ENCODE measurements at places on chromosomes 2 and 18. TPM values are rescaled to one million over a fixed set of nuclear protein-coding genes. Genes with fewer than 3 reads are reported as not detected.

Gene VSNL1
- 1.3 TPM for total RNA-seq

Gene UGT1A4
- 0.12 TPM for total RNA-seq

- H3K27ac ChIP-seq, result peak overlapping the region; percentile 96
- H3K4me1 ChIP-seq, result peaks cover 21% of the 10 kb centered on the region
- H3K36me3 ChIP-seq, result peaks cover 17% of the 10 kb centered on the region
- peak overlapping the region; percentile 96 for H3K4me3 ChIP-seq
Observed at GRCh38 chr2:109613081-109613921, 465 bp downstream of the SEPTIN10 start.

GRCh38 chr2:192971981-192972380 is 777.2 kb upstream of the TMEFF2 start:
- no peak overlapping the region for H3K27ac ChIP-seq
- H3K4me1 ChIP-seq, result no peaks in the 10 kb centered on the region
- DNase-seq, result no peak
- no peaks in the 10 kb centered on the region for H3K27me3 ChIP-seq

- DNase-seq, result no peak
- H3K27ac ChIP-seq, result no peak overlapping the region
- H3K4me3 ChIP-seq, result no peak overlapping the region
- H3K4me1 ChIP-seq, result no peaks in the 10 kb centered on the region
Observed at GRCh38 chr2:171735991-171736710, 48.9 kb downstream of the DYNC1I2 start.
